Glutamatergic neuron (in vitro differentiated cells): ENCODE measurements at places on chromosomes 12 and 14. TPM values are rescaled to one million over a fixed set of nuclear protein-coding genes. Genes with fewer than 3 reads are reported as not detected.

The RPL10L gene
- not detected for total RNA-seq

DNA sequence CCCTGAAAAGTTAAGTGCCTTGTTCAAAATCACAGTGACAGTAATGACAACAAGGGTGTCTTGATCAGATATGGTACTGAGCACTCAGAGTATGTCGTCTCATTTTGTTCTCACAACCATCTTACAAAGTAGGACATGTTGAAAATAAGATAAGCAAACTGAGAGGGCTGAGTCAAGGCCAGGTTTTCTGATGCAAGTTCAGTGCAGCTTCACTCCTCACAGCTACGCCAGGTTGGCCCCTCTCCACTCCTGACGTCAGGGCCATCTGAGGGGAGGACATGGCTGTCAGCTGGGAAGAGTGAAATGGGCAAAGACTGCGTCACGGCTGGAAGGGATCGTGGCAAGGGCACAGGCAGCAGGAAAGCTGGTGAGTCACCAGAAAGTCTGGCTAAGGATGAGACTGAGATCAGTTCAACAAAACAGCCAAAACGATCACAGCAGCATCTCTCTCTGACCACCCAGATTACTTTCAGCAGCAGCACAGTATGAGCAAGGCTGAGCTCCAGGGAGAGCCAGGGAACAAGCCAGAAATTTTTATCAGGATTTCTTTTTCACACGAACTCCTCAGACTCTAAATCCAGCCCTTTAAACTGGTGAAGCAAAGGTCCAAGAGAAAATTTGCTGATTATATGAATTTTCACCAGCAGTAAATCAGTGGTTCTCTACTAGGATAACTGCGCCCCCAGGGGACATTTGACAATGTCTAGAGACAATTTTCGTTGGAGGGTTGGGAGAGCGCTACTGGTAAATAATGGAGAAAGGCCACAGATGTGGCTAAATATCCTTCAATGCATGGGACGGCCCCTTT, 297.9 kb upstream of the AMIGO2 start:
- no peaks in the 10 kb centered on the region for H3K4me1 ChIP-seq
- H3K4me3 ChIP-seq: no peak overlapping the region
- H3K27me3 ChIP-seq: no peaks in the 10 kb centered on the region
- DNase-seq: no peak
- H3K27ac ChIP-seq: no peak overlapping the region

GRCh38 chr12:76064904-76065303, 19.6 kb downstream of the NAP1L1 start:
- H3K27ac ChIP-seq: no peak overlapping the region
- no peaks in the 10 kb centered on the region for H3K27me3 ChIP-seq
- DNase-seq: no peak

DNA sequence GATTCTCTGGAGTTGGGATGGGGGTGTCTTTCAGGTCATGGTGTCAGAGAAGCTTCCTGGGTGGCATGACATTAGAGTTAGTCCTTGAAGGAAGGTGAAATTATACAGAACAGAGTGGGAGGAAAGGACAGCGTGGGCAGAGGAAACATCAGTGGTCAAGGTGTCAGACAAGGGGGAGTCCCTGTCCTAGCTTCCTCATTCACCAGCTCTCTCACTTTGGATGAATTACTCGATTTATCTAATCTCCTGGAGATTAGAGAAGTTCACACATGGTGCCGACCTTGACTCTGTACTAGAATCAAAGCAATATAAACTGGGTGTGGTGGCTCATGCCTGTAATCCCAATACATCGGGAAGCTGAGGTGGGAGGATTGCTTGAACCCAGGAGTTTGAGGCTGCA, 492.9 kb downstream of the VRK1 start:
- H3K27me3 ChIP-seq: peaks cover 3% of the 10 kb centered on the region
- H3K4me1 ChIP-seq: no peaks in the 10 kb centered on the region
- H3K27ac ChIP-seq: no peak overlapping the region

The RFLNA gene
- 36.9 TPM for total RNA-seq

- no peak for DNase-seq
- H3K36me3 ChIP-seq: no peaks in the 10 kb centered on the region
- no peak overlapping the region for H3K4me3 ChIP-seq
- no peaks in the 10 kb centered on the region for H3K27me3 ChIP-seq
- no peak overlapping the region for H3K27ac ChIP-seq
Measured at GRCh38 chr12:31600750-31601149, 9.8 kb upstream of the DENND5B start.

DNA sequence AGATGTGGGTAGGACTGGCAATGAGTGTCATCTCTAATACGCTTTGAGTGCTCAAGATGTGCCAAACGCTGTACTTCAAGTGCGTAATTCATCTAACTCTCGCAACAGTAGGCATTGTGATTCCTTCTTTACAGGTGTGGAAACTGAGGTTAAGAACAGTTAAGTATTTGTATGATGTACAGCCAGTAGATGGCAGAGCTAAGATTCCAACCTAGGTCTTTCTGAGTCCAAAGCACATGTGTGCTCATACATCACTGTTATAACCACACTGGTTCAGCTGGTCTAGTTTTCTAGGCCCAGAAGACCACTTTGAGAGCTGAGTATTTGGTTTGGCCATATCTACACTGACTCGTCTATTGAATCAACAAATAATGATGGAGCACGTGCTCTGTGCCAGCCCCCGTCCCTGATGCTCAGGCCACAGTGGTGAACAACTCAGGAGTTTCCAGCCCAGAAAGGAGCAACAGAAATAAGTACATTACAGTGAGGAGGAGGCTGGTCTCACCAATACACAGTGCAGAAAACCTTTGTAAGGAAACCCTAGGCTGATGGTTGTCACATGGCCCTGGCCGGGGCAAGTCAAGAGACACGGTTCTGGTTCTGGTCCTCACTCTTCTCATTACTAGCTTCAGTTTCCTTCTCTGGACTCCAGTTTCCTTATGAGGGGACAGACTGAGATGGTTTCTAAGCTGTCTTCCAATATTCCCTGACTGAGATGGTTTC, 69.3 kb upstream of the SCN8A start:
- no peaks in the 10 kb centered on the region for H3K36me3 ChIP-seq
- no peak overlapping the region for H3K4me3 ChIP-seq
- no peak overlapping the region for H3K27ac ChIP-seq
- DNase-seq: no peak
- H3K4me1 ChIP-seq: peaks cover 16% of the 10 kb centered on the region

The TEX52 gene
- total RNA-seq: not detected

- H3K27me3 ChIP-seq: peaks cover 5% of the 10 kb centered on the region
- no peak for DNase-seq
- peaks cover 7% of the 10 kb centered on the region for H3K36me3 ChIP-seq
- no peaks in the 10 kb centered on the region for H3K4me1 ChIP-seq
- H3K4me3 ChIP-seq: no peak overlapping the region
Measured at GRCh38 chr12:25041006-25041741, 92.3 kb upstream of the BCAT1 start.

- H3K4me1 ChIP-seq: peaks cover 3% of the 10 kb centered on the region
- no peaks in the 10 kb centered on the region for H3K36me3 ChIP-seq
- H3K4me3 ChIP-seq: no peak overlapping the region
- no peak overlapping the region for H3K27ac ChIP-seq
- H3K27me3 ChIP-seq: peaks cover 2% of the 10 kb centered on the region
Measured at GRCh38 chr12:9707864-9708808, 24.8 kb downstream of the CLECL1 start.

GRCh38 chr12:10749700-10750384, 26.7 kb upstream of the YBX3 start:
- H3K4me1 ChIP-seq: no peaks in the 10 kb centered on the region
- peaks cover 3% of the 10 kb centered on the region for H3K27me3 ChIP-seq
- H3K36me3 ChIP-seq: no peaks in the 10 kb centered on the region
- peak overlapping the region; percentile 81 for H3K4me3 ChIP-seq
- DNase-seq: peak; percentile 70
- no peak overlapping the region for H3K27ac ChIP-seq

- no peaks in the 10 kb centered on the region for H3K36me3 ChIP-seq
- H3K4me1 ChIP-seq: peaks cover 26% of the 10 kb centered on the region
- no peaks in the 10 kb centered on the region for H3K27me3 ChIP-seq
- no peak overlapping the region for H3K4me3 ChIP-seq
- DNase-seq: no peak
Measured at GRCh38 chr14:51168215-51168613, 71.8 kb upstream of the TMX1 start.

DNA sequence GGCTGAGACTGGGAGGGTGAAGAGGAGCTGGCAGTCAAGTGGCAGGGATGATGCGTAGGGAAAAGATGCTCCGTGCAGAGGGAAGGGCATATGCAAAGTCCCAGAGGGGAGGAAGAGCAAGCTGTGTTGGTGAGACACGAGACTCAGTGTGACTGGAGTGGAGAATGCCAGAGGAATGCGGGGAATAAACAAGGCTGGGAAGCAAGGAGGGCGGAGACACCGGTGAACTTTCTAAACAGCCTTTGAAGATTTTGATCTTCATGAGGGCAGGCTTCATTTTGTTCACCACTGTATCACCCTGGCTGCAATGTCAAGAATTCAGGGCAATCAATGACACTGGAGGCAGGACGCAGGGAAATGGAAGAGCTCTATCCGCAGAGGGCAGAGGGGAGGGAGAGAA, 535.8 kb downstream of the FUT8 start:
- no peak overlapping the region for H3K27ac ChIP-seq
- no peaks in the 10 kb centered on the region for H3K36me3 ChIP-seq
- no peak overlapping the region for H3K4me3 ChIP-seq
- no peak for DNase-seq
- H3K4me1 ChIP-seq: peaks cover 3% of the 10 kb centered on the region

DNA sequence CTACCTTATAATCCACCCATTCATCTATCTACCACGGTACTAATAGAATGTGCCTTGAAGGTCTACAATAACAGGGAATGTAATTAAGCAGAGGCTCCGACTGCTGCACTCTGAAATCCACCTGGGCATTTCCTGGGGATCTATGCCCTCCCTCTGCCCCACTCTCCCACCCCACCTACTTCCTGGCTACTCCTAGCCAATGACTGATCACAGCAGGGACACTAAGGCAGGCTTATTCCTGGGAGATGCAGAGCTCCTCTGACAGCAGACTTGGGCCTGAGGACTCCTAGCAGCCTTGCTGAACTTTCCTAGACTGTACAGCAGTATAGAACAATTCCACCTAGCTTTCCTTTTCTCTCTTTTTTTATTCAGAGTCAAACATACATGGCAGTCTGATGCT, 91.1 kb upstream of the DHRS4 start:
- no peak overlapping the region for H3K4me3 ChIP-seq
- H3K36me3 ChIP-seq: peaks cover 4% of the 10 kb centered on the region
- H3K4me1 ChIP-seq: peaks cover 46% of the 10 kb centered on the region
- DNase-seq: no peak
- peaks cover 23% of the 10 kb centered on the region for H3K27me3 ChIP-seq

- no peak overlapping the region for H3K4me3 ChIP-seq
- H3K36me3 ChIP-seq: peaks cover 11% of the 10 kb centered on the region
- no peak overlapping the region for H3K27ac ChIP-seq
- no peak for DNase-seq
- H3K4me1 ChIP-seq: no peaks in the 10 kb centered on the region
Measured at GRCh38 chr12:116777245-116777644, 39.1 kb downstream of the RNFT2 start.

The MIP gene
- total RNA-seq: not detected

DNA sequence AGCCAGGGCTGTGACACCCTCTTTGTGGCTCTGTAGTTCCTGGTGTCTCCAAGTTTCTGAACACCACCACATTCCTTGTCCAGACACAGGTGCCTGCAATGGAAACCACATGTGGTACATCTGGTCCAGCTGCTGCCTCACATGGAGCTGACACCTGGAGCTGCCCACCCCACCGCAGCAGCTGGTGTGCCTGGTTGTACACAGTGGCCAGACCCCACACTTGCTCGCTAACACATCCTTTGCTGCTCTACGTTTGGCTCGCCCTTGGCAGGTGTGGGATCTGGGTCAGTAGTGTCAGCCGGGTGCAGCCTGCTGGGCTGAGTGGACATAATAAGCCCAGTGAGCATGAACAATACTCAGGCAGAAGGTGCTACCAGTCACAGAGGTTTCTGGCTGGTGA, 198.9 kb downstream of the ADGRD1 start:
- no peaks in the 10 kb centered on the region for H3K4me1 ChIP-seq
- no peak overlapping the region for H3K27ac ChIP-seq
- DNase-seq: no peak
- no peaks in the 10 kb centered on the region for H3K27me3 ChIP-seq
- peaks cover 5% of the 10 kb centered on the region for H3K36me3 ChIP-seq

The P2RX7 gene
- not detected for total RNA-seq

- H3K4me3 ChIP-seq: no peak overlapping the region
- no peaks in the 10 kb centered on the region for H3K36me3 ChIP-seq
- no peak overlapping the region for H3K27ac ChIP-seq
- no peaks in the 10 kb centered on the region for H3K4me1 ChIP-seq
Measured at GRCh38 chr12:7221486-7221885, 32.0 kb downstream of the PEX5 start.

The PRH2 gene
- not detected for total RNA-seq

DNA sequence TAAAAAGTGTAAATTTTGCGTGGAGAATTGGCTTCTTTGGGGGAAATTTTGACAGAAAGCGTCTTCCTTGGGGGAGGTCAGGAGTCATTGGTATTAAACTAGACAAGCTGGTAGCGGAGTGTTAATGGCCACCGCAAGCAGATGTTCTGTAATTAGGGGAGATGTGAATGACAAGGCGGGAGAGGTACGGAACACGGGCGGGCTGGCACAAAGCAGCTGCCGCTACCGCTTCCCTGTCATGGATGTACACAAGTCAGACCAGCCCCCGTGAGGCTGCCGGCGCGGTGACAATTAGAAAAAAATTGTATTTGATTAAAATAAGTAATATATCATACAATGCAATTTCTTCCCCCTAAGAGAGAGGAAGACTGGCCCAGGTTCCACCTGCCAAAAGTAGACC, 501.6 kb downstream of the VRK1 start:
- H3K4me3 ChIP-seq: no peak overlapping the region
- no peak overlapping the region for H3K27ac ChIP-seq
- no peaks in the 10 kb centered on the region for H3K4me1 ChIP-seq

DNA sequence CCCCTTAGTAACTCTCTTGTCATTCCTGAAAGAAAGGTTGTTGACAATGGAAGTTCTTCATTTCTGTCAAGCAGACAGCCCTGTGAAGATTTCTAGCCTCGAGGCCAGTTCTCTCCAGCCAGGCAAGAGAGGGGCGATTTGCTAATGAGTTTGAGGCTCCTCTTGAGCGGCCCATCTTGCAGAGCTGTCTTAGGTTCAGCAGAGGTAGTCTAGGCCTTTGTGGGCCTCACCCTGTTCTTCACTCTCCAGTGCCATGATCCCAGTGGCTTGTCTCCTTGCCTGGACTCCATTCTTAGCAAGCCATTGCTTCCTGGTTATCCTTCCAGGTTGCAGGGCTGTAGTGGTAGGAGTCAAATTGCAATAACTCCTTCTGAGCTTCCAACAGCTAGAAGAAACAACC, 9.7 kb downstream of the TPH2 start:
- peaks cover 42% of the 10 kb centered on the region for H3K4me1 ChIP-seq
- H3K27me3 ChIP-seq: no peaks in the 10 kb centered on the region
- peak overlapping the region; percentile 80 for H3K27ac ChIP-seq
- peak overlapping the region; percentile 41 for H3K4me3 ChIP-seq
- H3K36me3 ChIP-seq: no peaks in the 10 kb centered on the region

- DNase-seq: no peak
- no peaks in the 10 kb centered on the region for H3K4me1 ChIP-seq
- peaks cover 3% of the 10 kb centered on the region for H3K27me3 ChIP-seq
- H3K4me3 ChIP-seq: no peak overlapping the region
- H3K36me3 ChIP-seq: no peaks in the 10 kb centered on the region
Measured at GRCh38 chr14:53055003-53055402, 98.1 kb downstream of the DDHD1 start.
